ENCODE measurements at places on chromosomes 1 and 21.

- no peak for DNase-seq
These were observed 308.8 kb downstream of the KIF26B start for GRCh38 chr1:245463392-245464165.

- DNase-seq: no peak
These were observed 35.9 kb upstream of the ATP1B1 start for GRCh38 chr1:169070547-169070946.

GRCh38 chr1:61171974-61172373 lies 89.6 kb downstream of the NFIA start:
- no peak for DNase-seq

DNA sequence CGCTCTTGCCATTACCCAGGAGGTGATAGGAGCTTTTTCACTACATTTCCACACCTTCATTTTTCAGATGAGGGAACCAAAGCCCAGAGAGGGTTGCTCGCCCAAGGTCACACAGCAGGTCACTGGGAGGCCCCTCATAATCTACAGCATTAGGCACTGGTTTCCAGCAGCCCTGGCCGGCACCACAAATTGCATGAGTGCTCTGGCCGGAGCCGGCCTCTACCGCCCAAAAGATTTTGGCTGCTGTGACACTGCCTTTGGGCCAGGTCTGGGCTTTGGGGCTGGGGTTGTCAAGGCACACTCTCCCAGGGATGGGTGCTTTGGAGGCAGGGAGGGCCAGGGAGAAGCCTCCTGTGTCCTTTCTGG lies 15.4 kb downstream of the DHRS3 start:
- no peak for DNase-seq

DNA sequence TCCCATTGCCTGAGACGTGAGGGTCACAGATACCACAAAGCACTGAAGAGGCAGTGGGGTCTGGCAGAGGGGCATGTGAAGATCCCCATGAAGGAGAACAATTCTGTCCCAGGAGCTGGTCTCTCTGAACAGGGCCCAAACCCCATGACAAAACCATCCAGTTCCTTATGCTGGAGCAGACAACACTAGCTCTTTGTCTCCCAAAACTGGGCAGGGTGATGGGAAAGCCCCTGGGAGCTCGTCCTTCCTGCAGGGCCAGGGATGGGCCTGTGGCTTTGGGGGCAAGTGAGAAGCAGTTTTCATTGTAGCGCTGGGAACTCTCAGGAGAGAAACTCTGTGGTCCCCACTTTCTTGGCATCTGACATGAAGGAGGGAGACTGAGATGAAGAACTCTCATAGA lies 8.8 kb downstream of the ETV3L start:
- DNase-seq: no peak

DNA sequence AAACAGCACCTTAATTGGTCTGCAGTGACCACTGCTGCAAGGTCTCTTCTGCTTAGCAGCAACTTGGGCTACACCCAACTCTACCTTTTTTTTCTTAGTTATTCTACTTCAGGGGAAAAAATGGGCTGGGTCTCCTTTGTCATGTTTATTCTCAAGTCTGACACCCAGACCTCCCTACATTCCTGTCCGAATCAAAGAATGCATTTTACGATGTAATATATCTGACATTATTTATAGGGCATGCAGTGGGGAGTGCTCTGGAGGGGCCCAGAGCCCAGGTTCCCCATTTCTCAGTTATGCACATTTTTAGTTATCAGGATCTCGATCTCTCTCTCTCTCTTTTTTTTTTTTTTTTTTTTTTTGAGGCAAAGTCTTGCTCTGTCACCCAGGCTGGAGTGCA lies 50.5 kb downstream of the OPTC start:
- no peak for DNase-seq

Data from activated T-cell treated with anti-CD3 and anti-CD28 coated beads for 24 hours (primary cell).